ENCODE measurements at places on chromosomes 1 and 21.

GRCh38 chr1:181107711-181108110, 19.2 kb downstream of the IER5 start:
- no peak for DNase-seq

GRCh38 chr21:20276954-20277353, 721.3 kb upstream of the NCAM2 start:
- no peak for DNase-seq

DNA sequence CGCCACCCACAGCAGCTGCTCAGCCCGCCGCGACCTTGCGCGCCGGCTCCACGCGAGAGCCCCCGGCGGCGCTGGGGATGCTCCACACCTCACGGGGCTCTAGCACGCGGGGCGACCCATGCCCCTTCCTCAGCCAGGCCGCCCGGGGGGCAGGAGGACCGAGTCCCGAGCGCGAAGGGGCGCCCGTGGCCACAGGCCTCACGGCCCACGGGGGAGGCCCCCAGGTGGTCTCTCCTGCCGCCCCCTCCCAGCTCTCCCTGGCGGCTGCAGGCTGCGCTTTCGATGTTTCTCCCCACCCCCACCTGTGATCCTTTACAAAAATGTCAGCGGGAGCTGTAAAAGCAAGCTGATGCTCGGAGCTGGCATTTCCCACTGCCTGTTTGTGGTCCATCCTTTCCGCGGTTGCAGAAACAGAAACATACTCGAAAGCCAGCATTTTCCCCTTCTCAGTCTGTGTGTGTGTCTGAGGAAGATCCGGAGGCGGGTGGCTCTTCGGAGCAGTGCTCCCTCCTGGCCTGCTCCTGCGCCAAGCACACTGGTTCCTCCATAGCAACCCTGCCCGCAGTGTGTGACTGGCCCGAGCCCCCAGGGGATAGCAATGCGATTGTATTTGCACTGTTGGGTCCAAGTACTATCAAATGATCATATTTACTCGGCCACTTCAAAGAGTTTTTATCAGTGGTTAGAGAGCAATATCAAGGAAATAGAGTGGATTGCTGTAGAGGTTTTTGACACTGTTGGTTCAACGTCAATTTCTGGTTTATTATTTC, 2.1 kb downstream of the KIF26B start:
- no peak for DNase-seq

GRCh38 chr1:24501371-24502064, 1.1 kb upstream of the RCAN3 start:
- DNase-seq, result peak; percentile 58

DNA sequence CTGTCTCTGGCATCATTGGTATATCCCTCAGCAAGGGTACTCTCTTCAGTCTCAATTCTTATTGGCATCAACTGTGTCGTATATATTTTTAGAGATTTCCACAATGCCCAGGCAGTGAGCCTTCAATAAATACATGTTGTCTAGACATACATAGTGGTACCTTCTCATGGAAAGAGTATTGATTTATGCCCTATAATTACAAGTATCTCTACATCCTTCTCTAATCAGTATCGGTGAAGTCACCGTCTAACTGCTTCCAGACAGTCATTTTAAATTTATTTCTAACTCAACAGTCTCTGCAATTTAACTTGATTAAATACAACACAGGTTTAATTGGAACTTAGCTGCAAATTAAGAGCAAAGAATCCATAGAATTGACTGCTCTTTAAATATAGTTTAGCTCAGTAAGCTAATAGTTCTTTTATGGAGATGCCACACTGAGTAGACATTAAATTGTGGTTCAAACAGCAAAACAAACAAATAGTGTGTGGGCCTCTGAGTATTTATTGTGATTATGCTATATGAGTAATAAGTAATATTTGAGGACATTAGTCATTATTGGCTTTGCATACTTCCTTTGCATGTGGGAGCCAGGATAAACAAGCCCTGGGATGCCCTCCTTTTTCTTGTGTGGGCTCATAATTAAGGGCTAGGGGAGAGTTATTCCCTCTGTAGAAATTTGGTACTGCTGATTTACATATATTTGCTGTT, 126.9 kb upstream of the DUSP10 start:
- no peak for DNase-seq

DNA sequence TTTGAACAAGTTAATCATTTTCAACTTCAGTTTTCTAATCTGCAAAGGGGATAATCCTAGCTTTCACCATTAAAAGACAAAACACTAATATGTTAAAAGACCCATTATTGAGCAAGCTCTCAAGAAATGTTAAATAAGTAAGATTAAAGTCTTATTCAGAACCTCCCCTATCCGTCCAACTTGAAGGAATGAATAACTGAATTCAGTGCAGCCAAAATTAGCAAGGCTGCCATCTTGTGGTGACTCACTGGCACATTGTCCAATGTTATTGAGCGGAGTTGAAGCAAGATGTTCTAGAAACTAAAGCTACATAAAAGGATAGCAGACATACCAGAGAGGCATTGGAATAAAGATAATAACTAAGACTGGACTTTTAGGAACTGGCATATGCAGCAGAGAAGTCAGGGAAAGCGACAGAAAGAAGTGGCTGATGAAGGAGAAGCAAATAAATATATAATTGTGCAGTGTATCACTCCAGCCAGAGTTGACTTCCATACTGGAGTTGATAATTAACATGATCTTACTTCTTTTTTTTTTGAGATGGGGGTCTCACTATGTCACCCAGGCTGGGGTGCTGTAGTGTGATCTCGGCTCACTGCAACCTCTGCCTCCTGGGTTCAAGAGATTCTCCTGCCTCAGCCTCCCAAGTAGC, 8.2 kb upstream of the CAP1 start:
- DNase-seq, result peak; percentile 67

- no peak for DNase-seq
Observed at GRCh38 chr21:38847556-38847955, 41.8 kb downstream of the ETS2 start.

GRCh38 chr1:167105271-167106118, 11.6 kb downstream of the STYXL2 start:
- no peak for DNase-seq

GRCh38 chr1:163980394-163980793, 578.6 kb upstream of the PBX1 start:
- no peak for DNase-seq

- DNase-seq, result no peak
Observed at GRCh38 chr1:174398246-174398645, 49.5 kb upstream of the GPR52 start.

DNA sequence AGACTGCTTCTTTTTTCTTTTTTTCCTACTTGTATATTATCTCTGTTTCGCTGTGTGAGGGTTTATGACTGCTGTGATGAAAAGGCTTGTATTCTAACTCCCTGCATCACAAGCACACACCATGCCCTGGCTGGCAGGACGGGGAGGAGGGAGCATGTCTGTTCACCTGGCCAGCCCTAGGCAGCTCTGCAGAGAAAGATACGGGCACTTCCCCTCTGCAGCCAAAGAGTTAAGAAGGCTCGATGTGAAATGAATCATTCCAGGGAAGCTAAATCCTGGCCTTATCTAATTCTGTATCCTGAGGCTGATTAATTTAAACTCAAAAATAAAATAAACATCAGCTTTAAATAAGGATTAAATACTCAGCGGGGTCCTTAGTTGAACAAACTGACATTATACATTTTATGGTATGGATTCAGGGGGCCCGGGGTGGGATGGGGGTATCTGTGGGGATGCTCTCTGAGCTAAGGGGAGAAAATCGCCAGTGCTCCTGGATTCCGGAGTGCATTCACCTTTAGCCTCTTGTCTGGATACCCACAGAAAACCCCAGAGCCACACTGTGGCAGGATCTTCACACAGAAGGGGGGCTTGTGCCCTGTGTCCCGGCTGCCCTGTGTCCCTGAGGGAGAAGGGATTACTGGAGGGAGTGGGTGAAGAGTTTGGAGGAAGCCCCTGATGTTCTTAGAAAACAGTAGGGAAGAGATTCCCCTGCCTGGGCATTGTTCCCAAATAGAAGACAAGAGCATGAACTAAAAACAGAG, 321.5 kb downstream of the NPHP4 start:
- no peak for DNase-seq

DNA sequence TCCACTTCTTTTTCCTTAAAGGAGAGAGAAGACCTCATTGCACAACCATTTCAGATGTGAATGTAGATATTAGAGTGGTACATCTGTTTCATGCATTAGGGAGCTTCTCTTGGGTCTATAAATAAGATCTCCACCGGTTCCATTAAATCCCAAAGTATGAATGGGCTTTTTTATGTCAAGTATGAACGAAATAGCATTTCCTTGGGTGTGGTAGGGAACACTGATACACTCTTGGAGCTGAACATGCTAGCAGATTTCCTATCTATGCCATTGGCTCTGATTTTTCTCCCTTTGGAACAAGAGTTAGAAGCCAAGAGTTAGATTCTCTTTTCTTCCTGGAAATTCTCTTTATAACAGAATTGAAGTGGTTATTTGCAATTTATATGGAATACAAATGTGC, 245.6 kb upstream of the ADAMTS5 start:
- no peak for DNase-seq

- DNase-seq, result no peak
Observed at GRCh38 chr1:236465959-236466303, 57.9 kb upstream of the LGALS8 start.

- no peak for DNase-seq
Observed at GRCh38 chr1:82399093-82399492, 598.4 kb downstream of the ADGRL2 start.

GRCh38 chr1:210989905-210990304, 144.0 kb downstream of the KCNH1 start:
- no peak for DNase-seq
